Kidney capillary endothelial cell (primary cell): ENCODE measurements at places on chromosomes 13 and 19.

- peak; percentile 96 for DNase-seq
Observed at GRCh38 chr19:39480337-39481228, at the start of gene TIMM50. TSS of gene TIMM50 (plus strand) at chr19:39480838. CDS start at chr19:39480854, 16 bp downstream.

DNA sequence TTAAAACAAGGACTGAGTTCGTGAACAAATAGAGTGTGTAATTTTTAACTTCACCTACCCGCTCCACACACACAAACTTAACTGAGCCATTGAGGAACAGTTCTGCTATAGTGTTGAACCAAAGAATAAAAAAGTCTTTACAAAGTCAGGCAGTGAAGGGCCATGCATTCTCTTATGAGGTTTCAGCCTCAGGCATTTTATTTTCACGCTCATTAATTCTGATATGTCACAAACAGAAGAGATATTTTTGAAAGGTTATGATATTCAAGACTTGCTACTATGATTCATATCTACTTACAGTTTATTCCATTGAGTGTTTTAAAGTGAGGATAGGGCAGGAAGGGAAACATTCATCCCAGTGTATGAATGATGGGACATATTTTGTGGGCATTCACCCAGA, 282.2 kb downstream of the SLITRK5 start:
- no peak for DNase-seq

GRCh38 chr19:28330831-28331230, 882.1 kb downstream of the UQCRFS1 start:
- peak; percentile 82 for DNase-seq

GRCh38 chr13:35143123-35143522, 201.1 kb downstream of the NBEA start:
- no peak for DNase-seq

- DNase-seq = no peak
Observed at GRCh38 chr19:17834350-17835181, 13.2 kb downstream of the JAK3 start.

DNA sequence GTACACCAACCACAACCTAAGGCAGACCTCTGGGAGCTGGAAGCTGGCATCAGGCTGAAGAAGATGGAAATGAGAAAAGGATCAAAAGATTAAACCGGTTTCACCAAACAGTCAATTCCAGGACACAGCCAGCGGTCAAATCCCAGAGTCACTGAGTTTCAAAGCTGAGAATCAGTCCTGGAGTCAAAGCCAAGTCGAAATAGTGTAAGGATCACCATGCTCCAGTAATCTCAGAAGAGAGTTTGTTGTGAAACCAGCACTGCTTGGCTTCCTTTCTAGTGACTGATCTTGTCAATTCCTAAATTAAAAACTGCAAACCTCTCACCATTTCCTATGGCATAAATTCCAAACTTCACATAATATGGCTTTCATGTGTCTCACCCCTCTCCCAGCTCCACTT, 198.8 kb downstream of the GPC6 start:
- no peak for DNase-seq

DNA sequence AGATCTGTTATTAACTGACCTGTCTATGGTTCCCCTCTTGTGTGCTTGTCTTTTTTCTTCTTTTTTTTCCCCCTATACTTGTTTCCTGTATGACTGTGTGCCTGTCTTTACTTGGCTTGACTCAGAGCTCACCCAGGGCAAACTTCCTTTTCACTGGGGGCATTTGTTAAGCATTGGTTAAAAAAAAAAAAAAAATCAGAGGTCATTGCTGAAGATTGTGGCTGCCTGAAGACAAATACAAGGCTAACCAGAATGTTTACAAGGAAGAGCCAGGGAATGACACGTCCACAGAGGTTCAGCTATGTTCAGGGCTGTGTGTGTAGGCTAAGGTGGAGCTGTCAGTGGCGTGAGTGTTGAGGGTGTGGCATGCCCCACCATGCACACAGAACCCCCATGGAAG, 47.1 kb downstream of the LNX2 start:
- DNase-seq = peak; percentile 34

DNA sequence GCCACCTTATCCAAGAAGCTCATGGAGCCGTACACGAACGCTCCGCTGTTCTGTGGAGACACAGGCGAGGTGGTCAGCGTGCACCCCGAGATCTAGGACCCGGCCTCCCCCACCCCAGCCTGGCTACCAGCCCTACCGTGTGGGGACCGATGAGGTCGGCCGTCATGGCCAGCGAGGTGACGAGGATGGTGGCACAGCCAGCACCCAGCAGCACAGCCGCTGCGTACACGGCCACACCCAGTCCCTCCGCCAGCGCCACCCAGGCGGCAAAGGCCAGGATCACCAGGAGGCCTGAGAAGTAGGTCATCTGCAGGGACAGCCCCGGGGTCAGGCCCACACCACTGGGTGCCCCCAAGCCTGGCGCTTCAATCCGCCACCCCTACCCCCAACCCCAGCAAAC, 7.1 kb downstream of the TEKTIP1 start:
- no peak for DNase-seq

DNA sequence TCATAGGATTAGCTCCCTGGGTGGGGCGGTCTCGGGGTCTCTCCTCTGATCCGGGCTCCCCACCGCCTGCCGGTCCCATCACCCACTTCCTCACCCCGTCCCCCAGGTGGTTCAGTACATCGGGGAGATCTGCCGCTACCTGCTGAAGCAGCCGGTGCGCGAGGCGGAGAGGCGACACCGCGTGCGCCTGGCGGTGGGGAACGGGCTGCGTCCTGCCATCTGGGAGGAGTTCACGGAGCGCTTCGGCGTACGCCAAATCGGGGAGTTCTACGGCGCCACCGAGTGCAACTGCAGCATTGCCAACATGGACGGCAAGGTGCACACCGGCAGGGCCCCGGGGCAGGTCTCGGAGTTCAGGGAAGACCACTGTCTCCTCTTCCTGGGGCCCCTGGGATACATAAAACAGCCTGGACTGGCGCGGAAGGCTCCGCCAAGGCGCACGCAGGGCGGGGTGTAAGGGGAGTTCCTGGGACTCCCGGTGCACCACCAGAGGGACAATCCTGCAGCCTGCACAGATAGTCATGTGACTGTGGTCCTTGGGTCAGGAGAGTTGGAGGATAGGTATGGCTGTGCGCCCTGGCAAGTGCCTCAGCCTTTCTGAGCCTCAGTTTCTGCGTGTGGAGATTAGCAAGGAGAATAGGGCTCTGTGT, 14.2 kb upstream of the PGLS start:
- no peak for DNase-seq

- no peak for DNase-seq
Observed at GRCh38 chr13:25963674-25964073, 88.1 kb downstream of the SHISA2 start.

- no peak for DNase-seq
Observed at GRCh38 chr13:30382836-30383525, 39.3 kb upstream of the UBE2L5 start.

GRCh38 chr13:90485436-90485835, 862.1 kb upstream of the MIR17HG start:
- DNase-seq = no peak

DNA sequence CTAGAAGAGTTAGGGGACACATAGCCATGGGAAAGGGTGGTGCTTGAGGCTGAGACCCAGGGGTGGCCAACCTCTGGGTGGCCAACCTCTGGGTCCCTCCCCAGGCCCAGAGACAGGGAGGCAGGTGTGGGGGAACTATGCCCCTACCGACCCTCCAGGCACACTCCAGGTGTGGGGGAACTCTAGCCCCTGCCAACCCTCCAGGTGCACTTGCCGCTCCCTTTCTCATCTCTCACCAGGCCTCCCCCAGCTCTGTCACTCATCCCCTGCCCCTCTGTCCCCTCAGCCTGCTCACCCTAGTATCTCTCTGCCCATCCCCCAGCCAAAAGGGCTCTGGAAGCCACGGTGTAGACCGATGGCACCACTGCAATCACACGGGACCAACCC, 10.6 kb upstream of the VSTM2B start:
- DNase-seq = no peak

- DNase-seq = peak; percentile 3
Observed at GRCh38 chr19:35901854-35902661, at the start of gene HCST. TSS of gene HCST (plus strand) at chr19:35902529. CDS start at chr19:35902594, 65 bp downstream.

DNA sequence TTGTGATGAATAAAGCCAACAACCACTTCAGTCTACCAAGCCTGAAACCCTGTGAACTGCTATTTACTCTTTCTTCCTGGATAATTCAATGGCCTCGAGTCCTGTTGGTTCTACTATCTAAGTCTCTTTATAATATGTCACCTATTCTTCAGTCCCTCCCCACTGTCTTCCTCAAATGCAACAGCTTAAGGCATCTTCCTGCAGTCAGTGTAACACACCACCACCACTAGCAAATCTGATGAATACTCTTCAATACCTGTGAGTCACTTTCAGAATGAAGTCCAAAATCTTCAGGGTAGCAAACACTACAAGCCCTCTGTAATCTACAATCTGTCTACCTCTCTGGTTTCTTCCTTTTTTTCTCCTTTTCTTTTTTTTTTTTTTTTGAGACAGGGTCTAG, 32.9 kb downstream of the ZDHHC20 start:
- DNase-seq = no peak

DNA sequence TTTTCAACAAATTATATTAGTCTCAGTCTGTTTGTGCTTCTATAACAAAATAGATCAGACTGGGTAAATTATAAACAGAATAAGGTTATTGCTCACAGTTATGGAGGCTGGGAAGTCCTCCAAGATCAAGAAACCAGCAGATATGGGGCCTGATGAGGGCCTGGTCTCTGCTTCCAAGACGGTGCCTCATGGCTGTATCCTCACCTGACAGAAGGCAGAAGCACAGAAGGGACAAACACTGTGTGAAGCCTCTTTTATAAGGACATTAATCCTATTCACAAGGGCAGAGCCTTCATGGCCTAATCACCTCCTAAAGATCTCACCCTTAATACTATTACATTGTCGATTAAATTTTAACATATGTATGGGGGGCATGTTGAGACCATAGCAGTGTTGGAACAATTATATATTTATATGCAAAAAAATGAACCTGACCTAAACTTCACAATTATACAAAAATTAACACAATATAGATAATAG, 12.7 kb downstream of the F10 start:
- DNase-seq = no peak

- DNase-seq = no peak
Observed at GRCh38 chr19:55275851-55276719, 3.8 kb downstream of the HSPBP1 start.

DNA sequence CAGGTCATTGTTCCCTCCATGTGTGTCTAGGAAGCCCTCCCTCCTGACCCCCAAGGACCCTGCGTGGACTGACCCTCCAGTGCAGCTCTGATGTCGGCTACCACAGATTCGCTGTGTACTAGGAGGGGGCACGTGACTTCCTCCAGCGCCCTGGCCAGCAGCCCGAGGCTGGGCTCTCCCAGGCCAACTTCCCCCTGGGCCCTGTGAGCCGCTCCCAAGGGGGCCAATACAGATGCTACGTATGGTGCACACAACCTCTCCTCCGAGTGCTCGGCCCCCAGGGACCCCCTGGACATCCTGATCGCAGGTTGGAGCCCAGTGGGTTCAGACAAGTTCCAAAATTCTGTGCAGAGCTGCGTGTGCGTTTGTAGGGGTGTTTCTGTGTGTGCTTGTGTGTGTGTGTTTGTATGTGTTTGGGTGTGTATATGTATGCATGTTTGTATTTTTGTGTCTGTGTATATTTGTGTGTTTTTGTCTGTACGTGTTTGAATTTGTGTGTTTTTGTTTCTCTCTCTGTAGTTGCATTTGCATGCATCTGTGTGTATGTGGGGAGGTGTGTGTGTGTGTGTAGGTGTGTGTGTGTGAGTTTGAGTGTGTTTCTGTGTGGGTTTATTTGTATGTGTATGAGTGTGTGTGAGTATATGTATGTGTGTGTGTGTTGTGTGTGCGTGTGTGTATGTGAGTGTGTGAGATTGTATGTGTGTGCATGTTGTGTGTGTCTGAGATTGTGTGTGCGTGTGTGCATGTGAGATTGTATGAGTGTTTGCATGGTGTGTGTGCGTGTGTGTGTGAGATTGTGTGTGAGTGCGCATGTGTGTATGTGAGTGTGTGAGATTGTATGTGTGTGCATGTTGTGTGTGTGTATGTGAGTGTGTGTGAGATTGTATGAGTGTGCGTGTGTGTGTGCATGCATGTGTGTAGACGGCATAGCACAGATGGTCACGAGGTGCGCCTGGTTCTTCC, 21.4 kb upstream of the LILRA2 start:
- no peak for DNase-seq

- no peak for DNase-seq
Observed at GRCh38 chr19:34225659-34226015, 28.7 kb upstream of the GARRE1 start.

GRCh38 chr19:33508941-33509614, 12.5 kb downstream of the PEPD start:
- DNase-seq = no peak

DNA sequence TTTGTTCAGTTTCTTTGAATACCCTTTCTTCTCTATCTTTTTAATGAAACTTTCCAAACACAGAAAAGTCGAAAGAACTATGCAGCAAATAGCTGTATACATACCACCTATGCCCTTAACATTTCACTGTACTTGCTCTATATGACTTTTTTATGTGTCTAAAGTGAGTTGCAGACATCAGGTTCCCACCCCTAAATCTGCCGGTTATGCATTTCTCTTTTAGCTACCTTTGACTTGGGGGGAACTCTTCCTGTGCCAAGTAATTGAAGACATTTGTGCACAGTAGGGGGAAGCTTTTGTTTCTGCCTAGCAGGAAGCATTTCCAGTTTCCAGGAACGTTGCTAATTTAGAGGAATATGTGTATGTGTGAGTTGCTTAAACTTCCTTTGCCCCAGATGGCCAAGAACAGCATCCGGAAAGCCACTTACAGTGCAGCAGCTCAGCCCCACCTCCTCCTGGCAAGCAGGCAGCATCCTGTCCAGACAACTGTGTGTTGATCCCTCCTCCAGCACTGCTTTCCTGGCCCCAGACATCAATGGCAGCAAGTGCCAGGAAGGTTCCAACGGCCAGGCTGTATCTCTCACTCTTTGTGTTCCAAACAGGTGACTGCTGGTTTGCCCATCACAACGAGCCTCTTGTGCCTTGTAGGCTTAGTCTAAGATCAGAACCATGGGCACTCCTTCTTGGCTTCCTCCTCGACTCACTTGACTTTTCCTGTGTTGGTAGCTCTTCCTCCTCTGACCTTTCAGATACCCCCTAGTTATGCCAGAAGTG, 14.7 kb upstream of the GRAMD1A start:
- peak; percentile 78 for DNase-seq

DNA sequence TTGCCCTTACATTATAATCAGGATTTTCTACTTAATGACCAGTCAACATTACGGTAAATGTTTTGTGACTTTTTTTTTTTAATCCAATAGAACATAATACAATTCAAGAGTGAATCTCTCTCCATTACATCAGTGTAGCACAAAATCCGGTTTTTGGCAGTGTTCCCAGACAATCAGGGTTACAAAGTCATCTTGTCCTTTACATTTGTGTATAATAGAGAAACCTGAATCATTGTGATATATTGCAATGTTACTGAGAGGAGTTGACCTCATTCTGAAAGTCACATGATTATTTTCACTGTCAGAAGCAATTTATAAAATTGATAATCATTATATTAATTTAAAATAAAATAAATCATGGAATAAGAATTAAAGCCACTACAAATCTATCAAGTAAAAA, 1346.0 kb upstream of the SPRY2 start:
- DNase-seq = no peak

DNA sequence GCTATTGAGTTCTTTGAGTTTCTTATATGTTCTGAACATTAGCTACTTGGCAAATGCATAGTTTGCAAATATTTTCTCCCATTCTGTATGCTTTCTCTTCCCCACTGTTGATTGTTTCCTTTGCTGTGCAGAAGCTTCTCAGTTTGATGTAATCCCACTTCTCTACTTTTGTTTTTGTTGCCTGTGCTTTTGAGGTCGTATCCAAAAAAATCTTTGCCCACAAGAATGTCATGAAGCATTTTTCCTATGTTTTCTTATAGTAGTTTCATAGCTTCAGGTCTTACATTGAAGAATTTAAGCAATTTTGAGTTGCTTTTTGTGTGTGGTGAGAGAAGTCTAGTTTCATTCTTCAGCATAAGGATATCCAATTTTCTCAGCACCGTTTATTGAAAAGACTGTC, 536.7 kb upstream of the ARGLU1 start:
- no peak for DNase-seq
